Lung (tissue), 17 donors: ENCODE measurements at places on chromosomes 12 and 14. TPM values are rescaled to one million over a fixed set of nuclear protein-coding genes. Genes with fewer than 3 reads are reported as not detected.

DNA sequence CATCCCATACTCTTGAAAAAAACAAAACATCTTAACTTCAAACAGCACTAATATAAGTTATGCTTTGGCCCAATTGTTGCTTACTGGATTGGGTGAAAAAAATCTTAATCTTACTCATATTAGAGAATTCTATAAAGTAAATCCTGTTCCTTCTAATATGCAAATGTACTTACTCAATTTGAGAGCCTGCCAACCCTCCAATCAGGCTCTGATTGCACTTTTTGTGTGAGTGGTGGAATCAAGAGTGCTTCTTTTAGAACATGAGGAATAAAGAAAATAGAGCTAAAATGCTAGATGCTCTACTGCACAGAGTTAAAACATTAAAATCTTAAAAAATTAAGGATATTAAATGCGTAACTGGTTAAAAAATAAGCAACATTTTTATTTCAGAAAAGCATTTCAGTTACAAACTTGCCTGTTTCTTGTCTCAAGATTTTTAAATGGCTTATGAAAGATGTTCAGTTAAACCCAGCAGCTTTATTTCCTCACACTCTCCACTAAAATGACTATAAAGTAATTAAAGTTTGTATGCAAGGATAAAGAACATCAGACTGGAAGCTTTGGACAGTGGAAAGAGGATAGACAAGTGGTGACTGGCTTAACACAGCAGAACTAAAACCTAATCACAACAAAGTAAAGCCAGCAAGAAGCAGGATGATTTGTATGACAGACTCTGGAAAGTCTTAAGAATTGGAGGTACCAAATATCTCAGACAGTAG, 177.5 kb downstream of the SLC2A13 start:
- DNase-seq: no peak

Gene CD69
- total RNA-seq: 5.2 TPM

Gene LIN7A
- total RNA-seq: 21.7 TPM

Gene SMIM41
- total RNA-seq: 2.2 TPM

Gene GYS2
- total RNA-seq: not detected

Gene SOAT2
- not detected for total RNA-seq

DNA sequence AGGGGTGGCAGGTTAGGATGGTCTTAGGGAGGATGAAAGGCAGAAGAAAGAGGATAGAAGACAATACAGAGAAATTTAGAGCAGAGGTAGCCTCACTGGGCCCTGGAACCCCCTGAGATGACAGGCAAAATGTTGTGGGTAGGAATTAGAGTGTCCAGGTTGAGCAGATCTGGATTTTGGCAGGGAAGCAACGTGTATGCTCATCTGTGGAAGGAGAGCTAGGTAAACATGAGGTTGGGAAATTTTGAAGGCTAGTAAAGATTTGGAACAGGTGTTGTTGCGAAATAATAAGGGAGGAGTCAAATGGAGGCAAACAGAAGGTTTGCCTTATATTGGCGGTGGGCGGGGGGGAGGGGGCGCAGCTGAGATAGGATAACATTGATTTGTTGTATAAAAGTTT, 5.3 kb downstream of the HSD17B6 start:
- DNase-seq: no peak

GRCh38 chr12:10941916-10942607, 3.0 kb upstream of the TAS2R14 start:
- no peak for DNase-seq
